ENCODE measurements at places on chromosomes 11 and 22. TPM values are rescaled to one million over a fixed set of nuclear protein-coding genes. Genes with fewer than 3 reads are reported as not detected.

OR51B5 gene
- total RNA-seq: 0.14 TPM

NOX4 gene
- 0.12 TPM for total RNA-seq

- DNase-seq: peak; percentile 39
Observed at GRCh38 chr22:46560696-46561295, 23.4 kb upstream of the CELSR1 start.

OR2D2 gene
- 0.20 TPM for total RNA-seq

DNA sequence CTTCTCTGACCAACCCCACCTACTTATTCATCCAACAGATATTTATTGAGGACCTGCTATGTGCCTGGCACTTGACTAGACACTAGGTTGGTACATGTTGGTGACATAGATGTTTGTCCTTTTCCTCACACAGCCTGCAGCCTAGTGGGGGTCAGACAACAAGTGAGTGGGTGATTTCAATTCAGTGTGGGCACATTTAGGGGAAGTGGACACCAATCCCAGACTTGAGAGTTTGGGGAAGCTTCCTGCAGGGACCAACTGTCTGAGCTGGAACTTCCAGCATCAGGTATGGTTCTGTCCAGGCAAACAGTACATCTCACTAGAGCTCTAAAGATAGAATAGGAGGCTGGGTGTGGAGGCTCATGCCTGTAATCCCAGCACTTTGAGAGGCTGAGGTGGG, 5.8 kb upstream of the BCL9L start:
- no peak for DNase-seq

MICALL1 gene
- 22.3 TPM for total RNA-seq

SNX32 gene
- total RNA-seq: 0.75 TPM

CSRP3 gene
- total RNA-seq: not detected

RAB39A gene
- 0.73 TPM for total RNA-seq

- no peak for DNase-seq
Observed at GRCh38 chr22:44330188-44330743, 17.5 kb upstream of the SHISAL1 start.

DNA sequence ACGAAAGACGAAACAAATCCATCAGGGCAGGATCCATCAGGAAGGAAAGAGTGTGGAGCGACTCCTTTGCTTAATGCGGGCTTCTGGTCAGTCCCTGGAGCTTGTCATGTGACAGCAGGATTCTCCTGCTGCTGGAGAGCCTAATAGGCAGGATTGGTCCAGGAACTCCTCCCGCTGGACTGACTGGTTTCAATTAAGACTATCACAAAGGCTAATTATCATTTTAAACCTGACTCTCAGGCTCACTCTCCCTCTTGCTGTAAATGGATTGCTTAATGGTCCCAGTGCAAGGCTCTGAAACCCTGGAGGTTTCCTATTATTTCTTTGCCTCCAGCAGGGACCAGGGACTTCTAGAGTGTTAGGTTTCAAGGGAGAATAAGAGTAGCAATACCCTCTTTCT, 493.8 kb downstream of the NTM start:
- no peak for DNase-seq

TUBA8 gene
- total RNA-seq: 1.5 TPM

CYP2D6 gene
- total RNA-seq: 0.79 TPM

- DNase-seq: no peak
Observed at GRCh38 chr11:123556633-123557032, 97.8 kb downstream of the SCN3B start.

All from pancreas (tissue), 10 donors.